ENCODE measurements at places on chromosomes 4 and X.

GRCh38 chr4:122920473-122920872 lies 1.9 kb downstream of the NUDT6 start:
- DNase-seq: no peak

GRCh38 chr4:184288451-184289178 lies 70.9 kb upstream of the ENPP6 start:
- no peak for DNase-seq

DNA sequence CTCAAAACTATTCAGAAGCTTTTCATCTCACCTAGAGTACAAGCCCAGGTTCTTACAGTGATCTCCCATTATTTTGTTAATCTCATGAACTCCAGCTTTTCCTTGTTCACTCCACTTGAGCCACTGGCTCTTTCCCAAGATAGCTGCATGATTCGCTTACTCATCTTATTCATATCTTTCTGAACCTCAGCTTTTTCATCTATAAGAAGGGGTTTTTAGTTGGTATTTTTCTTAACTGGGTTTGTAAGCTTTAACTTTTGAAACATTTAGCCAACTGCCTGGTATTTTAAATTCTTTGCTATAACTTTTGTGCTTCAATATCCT lies 24.0 kb downstream of the GIMD1 start:
- DNase-seq: no peak

DNA sequence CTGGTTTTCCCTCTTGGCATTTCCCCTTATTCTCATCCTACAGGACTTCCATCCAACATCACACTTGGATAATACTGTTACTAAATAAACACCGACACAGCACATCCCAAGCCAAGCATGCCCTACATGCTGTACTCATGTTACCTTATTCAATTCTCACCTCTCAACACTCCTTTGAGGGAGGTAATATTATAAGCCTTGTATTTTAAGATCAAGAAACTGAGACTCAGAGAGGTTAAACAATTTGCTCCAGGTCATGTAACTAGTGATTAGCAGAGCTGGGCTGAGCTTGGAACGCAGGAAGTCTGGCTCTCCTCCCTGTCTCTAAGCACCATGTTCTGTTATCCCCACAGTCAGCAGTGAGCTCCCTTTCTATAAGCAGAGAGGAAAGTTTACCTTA lies 333.6 kb upstream of the IGFBP7 start:
- no peak for DNase-seq

- DNase-seq: no peak
Observed at GRCh38 chrX:48611703-48612102, 14.4 kb downstream of the WDR13 start.

DNA sequence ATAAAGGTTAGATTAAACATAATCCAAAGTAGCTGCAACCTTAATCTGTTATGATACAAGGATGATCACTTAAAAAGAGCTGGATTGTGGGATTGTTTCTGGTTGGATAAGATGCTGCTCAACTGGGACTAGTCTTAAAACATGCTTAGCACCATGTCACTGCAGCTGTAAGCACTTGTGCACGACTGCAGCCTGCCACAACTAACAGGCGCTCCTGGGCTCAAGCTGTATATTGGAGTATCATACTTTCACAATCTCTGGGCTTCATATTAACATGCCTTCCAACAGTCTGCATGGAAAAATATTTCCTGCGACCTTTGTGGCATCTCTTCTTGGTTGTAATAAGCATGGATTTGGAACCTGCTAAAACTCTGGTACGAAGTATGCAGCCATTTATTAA lies 493.0 kb upstream of the PITX2 start:
- DNase-seq: no peak

- DNase-seq: no peak
Observed at GRCh38 chr4:44646151-44646550, 5.3 kb downstream of the YIPF7 start.

DNA sequence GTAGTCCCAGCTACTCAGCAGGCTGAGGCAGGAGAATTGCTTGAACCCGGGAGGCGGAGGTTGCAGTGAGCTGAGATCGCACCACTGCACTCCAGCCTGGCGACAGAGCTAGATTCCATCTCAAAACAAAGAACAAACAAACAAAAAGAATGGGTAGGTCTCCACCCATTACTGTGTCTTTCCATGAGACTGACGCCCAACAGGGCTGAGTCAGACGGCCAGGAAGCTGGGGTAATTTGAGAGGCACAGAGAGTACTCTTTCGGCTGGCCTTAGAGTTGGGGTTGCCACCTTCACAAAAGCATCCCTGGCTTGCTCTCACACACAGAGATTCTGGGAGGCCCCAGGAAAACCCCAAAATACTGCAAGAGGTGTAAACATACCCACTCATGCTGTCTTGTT lies 72.0 kb upstream of the DHRSX start:
- DNase-seq: no peak

DNA sequence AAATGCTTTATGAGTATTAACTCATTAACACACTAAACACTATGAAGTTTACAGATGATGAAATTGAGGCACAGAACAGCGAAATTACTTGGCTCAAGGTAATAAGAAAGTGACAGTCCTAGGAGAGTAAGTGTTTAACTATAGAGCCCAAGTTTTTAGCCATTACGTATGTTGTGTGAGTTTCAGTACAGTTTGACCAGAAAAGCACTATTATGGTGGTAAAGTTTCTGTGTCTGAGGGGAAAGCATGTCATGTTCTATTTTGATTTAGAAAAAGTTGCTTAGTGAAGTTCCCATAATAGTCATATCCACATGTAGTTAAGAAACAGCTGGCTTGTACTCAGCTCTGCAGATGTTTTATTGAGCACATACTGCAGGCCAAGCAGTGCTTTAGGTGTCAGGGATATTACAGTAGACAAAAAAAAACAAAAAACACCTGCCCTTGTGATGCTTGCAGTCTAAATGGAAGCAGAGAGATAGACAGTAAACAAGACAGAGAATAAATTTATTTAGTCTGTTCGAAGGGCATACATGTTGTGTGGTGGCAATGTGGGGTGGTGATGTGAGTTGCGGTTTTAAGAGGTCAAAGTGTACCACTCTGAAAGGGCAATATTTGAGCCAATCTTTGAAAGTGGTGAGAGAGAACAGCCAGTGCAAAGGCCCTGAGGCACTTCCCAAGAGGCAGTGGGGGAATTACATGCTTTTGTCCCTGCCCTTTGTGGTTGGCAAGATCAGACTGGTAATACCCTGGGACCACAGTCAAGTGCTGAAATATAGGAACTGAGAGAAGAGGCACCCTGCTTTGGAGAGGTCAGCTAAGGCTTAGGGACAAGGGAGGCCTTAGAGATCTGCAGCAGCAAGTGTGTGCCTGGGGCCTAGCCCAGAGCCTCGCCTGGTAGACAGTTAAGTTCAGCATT lies 6.2 kb downstream of the TMEM131L start:
- no peak for DNase-seq

DNA sequence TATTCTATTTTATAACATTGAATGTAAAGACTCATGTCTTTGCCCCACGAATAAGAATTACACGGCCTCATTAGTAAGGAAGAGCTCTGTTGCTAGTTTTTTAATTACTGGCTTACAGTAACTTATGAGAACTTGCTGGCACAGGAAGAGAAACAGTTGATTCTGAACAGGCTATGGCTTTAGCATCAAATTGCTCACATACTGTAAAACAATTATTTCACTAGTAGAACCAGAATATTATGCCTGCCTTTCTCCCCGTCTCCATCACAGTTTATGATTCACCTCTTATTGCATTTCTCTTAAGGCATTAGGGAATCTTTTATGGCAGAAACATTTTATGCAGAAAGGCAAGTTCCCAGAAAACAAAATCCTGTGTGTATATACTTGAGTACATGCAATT lies 126.1 kb downstream of the SPRY1 start:
- no peak for DNase-seq

DNA sequence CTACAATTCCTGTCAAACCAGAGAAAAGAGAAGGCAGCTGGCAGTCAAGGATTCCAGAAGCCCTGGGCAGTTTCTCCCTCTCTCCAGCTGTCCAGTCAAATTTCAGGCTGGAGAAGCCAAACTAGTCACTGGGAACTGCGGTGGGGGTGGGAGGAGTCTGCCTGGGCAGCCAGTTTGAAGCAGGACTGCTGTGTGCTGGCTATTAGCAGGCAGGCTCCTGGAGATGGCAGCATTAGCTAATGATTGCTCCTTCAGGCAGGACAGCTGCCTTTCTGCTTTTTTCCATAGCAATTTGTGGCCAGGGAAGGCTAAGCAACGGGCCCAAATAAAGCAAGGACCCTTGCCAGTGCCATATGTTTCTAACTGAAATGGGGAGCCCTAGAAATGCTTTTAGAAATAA lies 44.7 kb upstream of the FGF13 start:
- peak; percentile 15 for DNase-seq

DNA sequence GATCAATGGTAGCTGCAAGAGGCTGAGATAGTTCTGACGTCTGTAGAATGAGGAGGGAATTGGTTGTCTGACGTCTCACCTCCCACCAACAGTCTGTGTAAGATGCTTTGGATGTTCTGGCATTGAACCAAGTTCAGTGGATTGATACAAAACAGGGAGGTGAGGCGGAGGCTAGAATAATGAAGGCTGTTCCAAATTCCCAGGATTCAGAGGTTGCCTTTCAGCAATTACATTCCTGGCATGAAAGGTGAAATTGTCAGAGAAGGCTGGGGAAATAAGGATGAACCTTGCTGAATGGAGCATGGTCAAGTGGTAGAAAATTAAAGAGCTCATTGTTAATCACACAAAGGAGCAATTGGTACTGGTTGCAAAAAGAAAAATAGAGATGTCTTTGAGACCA lies 241.6 kb downstream of the FBXW7 start:
- no peak for DNase-seq

DNA sequence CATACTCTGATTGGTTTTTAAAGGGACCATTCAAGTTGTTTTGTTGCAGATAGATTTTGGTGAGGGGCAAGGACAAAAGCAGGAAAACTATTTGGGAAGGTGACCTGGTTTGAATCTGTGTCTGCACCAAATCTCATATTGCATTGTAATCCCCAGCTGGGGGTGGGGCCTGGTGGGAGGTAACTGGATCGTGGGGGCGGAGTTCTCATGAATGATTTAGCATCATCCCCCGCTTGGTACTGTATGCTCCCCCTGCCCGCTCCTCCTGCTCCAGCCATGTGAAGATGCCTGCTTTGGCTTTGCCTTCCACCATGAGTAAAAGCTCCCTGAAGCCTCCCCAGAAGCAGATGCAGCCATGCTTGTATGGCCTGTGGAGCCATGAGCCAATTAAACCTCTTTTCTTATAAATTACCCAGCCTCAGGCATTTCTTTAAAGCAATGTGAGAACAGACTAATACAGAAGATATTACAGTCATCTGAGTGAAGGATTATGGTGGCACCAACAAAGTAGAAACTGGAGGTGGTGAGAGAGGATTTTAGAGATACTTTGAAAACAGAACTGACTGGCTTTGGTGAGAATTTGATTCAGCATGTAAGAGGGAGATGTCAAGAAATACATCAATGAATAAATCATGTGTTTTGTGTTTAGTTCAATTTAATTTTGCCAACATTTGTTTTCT lies 14.4 kb downstream of the IL21 start:
- no peak for DNase-seq

- no peak for DNase-seq
Observed at GRCh38 chr4:147311956-147312355, 168.9 kb upstream of the EDNRA start.

DNA sequence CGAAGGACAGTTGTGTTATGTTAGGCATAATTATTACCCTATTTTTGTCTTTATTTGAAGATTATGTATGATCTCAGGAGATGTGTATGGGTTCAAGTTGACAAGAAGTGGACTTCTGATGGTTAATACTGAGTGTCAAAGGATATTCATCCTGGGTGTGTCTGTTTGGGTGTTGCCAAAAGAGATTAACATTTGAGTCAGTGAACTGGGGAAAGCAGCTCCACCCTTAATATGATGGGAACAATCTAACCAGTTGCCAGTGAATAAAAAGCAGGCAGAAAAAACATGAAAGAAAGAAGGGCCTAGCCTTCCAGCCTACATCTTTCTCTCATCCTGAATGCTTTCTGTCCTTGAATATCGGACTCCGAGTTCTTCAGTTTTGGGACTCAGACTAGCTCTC lies 332.6 kb downstream of the DTHD1 start:
- DNase-seq: no peak

- DNase-seq: no peak
Observed at GRCh38 chr4:59122626-59123025, 2012.4 kb upstream of the IGFBP7 start.

DNA sequence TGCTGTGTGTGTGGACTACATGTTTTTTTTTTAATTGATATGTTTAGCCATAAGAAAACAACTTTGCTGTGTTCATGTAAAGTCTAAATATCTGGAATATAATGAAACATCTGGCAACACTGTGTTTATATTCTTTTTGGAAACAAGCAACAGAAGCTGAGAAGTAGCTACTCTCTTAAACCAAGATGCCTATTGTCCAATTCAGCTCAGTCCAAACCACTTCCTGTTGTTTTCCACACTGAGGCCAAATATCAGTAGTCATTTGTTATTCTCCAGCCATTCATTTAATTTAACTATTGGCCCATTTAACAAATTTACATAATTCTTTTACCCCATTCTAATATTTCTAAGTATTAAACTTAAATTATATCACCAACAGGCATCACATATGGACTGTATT lies 903.0 kb upstream of the SLIT2 start:
- DNase-seq: no peak

DNA sequence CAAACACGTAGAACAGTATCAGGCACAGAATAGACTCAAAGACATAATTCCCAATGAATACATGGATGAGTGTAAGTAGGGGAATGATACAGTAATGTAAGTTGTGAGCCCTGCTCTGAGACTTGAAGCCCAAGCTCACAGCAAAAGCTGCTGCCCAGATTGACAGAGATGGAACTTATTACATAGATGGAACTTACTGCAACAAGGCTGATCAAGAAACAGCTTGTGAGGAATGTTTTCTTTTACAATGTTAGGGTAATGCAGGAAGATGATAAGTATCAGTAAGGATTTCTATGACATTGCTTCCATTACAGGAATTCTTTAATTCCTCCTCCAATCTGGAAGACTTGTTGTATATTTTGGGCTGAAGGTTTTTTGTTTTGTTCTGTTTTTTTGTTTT lies 278.4 kb downstream of the IL15 start:
- DNase-seq: no peak

DNA sequence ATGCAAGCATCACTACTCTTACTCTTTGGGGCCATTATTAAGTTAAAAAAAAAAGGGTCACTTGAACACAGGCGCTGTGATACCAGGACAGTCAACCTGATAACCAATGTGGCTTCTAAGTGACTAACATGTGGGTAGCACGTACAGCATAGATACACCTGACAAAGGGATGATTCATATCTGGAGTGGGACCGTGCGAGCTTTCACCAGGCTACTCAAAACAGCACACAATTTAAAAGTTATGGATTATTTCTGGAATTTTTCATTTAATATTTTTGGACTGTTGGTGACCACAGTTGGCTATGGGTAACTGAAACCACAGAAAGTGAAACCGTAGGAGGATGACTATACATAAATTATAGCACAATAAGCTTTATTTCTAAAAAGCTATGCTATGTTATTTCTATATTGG lies 113.8 kb upstream of the STIM2 start:
- DNase-seq: no peak

DNA sequence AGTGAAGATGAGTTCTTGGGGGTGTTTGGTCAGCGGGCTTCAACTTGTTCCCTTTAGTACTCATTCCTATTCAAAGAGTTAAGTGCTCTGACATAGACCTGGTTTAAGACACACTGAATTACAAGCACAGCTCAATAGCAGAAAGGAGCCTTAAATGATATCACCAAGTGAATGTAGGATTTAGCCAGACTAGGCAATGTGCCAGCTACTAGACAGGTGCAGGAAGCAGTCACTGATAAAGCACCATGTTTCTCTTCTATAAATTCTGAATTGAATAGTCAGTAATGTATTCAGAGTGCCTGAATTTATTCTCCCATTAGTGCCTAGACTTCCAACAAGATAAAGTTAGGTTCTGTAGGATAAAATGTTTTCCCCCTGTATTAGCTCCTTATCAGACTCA lies 63.6 kb downstream of the ASB9 start:
- DNase-seq: no peak

GRCh38 chr4:26105337-26105736 lies 191.3 kb downstream of the SMIM20 start:
- no peak for DNase-seq
